Activated T-cell treated with anti-CD3 and anti-CD28 coated beads, Interleukin-2, amount 50 U/mL, for 24 hours (primary cell): ENCODE measurements at places on chromosomes 7 and 10.

DNA sequence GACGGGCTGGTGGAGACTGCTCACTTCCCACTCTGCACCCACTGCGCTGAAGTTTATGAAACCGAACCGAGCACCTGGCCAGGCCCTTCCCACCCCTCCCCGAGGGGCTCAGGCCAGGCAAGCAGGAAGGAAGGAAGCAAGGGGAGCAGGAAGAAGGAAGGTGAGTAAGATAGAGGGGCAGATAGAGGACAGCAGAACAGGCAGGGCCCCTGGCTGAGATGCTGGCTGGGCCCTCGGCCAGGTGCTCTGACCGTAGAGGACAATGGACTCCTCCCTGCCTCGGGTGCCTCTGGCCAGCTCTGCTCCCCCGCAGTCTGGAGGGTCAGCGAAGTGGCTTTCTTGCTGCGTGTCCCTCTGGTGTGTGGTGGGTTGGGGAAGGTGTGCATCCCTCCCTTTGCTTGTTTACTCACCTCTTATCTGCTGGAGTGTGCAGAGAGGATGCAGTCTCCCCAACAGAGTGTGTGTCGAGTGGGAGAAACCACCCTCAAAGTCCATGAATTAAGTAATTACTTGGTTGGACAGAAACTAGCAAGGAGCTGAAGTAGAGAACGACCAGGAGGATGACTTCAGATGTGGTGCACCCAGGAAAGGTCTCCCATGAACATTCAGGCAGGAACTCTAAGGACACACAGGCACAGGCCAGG, 82.8 kb upstream of the PPP2R2D start:
- H3K4me1 ChIP-seq, result no peaks in the 10 kb centered on the region
- H3K4me3 ChIP-seq, result no peak overlapping the region
- no peak for DNase-seq
- no peaks in the 10 kb centered on the region for H3K27me3 ChIP-seq
- no peak overlapping the region for H3K27ac ChIP-seq
- no peaks in the 10 kb centered on the region for H3K36me3 ChIP-seq

DNA sequence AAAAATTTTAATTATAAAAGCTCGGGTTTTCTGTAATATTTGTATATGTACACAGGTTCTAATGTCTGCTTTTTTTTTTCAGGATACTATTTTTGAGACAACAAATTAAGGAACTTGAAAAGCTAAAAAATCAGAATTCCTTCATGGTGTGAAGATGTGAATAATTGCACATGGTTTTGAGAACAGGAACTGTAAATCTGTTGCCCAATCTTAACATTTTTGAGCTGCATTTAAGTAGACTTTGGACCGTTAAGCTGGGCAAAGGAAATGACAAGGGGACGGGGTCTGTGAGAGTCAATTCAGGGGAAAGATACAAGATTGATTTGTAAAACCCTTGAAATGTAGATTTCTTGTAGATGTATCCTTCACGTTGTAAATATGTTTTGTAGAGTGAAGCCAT, 57.9 kb upstream of the BAMBI start:
- no peaks in the 10 kb centered on the region for H3K27me3 ChIP-seq
- H3K36me3 ChIP-seq, result peaks cover 79% of the 10 kb centered on the region
- no peak for DNase-seq

DNA sequence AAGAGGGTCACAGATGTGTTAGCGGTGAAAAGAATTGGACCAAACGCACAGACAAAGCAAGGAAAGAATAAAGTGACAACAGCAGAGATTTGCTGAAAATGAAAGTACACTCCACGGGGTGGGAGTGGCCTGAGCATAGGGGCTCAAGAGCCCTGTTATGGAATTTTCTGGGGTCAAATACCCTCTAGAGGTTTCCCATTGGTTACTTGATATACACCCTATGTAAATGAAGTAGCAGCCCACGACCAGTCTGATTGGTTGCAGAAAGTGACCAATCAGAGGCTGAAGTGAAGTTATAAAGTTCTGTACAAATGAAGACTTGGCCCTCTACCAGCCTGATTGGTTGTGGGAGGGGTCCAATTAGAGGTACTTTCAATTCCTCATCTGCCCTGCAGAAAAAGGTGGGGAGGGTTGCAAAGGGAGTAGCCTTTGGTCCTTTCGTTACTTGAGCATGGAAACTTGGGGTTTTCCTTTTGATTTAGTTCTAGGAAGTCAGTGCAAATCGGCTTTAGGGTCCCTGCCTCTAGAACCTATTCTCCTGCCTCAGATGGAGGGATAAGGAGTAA, 125.6 kb upstream of the PRPS1L1 start:
- H3K27me3 ChIP-seq, result peaks cover 4% of the 10 kb centered on the region
- H3K4me1 ChIP-seq, result no peaks in the 10 kb centered on the region
- H3K27ac ChIP-seq, result no peak overlapping the region

GRCh38 chr10:43026039-43026973, 50.6 kb upstream of the RET start:
- H3K4me3 ChIP-seq, result no peak overlapping the region
- no peaks in the 10 kb centered on the region for H3K4me1 ChIP-seq
- H3K27me3 ChIP-seq, result peaks cover 2% of the 10 kb centered on the region
- no peaks in the 10 kb centered on the region for H3K36me3 ChIP-seq
- H3K27ac ChIP-seq, result no peak overlapping the region

DNA sequence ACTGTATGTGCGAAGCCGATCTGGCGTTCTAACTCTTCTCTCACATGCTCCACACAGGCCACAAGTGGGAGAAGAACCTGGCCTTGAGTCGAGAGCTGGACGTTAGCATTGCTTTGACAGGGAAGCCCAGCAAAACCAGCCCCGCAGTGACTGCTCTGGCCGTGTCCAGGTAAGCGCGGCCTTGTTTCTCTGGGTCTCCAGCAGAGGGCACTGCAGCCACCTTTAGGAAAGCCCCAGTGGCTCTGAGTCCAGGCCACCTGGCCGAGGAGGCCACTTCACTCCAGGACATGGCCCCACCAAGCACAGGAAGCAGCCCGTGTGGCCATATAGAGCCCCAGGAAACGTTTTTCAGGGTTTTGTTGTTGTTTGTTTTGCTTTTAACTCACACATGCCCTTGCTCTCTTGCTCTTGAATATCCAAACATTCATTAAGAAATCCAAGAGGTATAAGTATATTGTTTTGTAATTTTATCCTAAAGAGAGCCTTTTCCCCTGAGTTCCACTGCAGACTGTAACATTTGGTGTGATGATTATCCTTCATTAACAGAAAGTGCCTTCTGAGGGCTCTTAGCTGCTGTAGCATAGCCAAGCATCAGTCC, 41.8 kb upstream of the LRRC18 start:
- peak; percentile 57 for DNase-seq
- no peaks in the 10 kb centered on the region for H3K27me3 ChIP-seq
- H3K4me3 ChIP-seq, result no peak overlapping the region
- no peak overlapping the region for H3K27ac ChIP-seq

DNA sequence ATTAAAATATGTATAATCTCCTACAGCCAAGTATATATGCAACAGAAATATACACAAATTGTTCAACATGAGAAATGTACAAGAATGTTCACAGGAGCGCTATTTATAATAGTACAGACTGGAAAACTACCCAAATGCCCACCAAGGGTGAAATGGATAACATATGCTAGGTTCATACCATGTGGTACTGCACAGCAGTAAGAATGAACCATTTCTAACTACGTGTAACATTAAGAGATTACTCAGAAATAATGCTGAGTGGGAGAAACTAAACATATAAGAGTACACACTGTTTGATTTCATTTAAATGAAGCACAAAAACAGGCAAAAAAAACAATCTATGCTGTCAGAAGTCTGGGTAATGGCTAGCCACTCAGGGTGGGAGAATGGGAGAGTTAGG, 45.8 kb downstream of the RNLS start:
- no peaks in the 10 kb centered on the region for H3K4me1 ChIP-seq
- no peak for DNase-seq
- H3K4me3 ChIP-seq, result no peak overlapping the region
- H3K27ac ChIP-seq, result no peak overlapping the region

GRCh38 chr7:45574416-45574668, 174 bp downstream of the ADCY1 start:
- peaks cover 58% of the 10 kb centered on the region for H3K27me3 ChIP-seq
- peaks cover 3% of the 10 kb centered on the region for H3K4me1 ChIP-seq
- H3K27ac ChIP-seq, result no peak overlapping the region
- H3K4me3 ChIP-seq, result no peak overlapping the region

GRCh38 chr10:3542185-3542611, 242.8 kb downstream of the KLF6 start:
- no peaks in the 10 kb centered on the region for H3K36me3 ChIP-seq
- H3K4me1 ChIP-seq, result peaks cover 9% of the 10 kb centered on the region
- no peak overlapping the region for H3K4me3 ChIP-seq

GRCh38 chr7:26437003-26437532, 145.4 kb downstream of the SNX10 start:
- H3K4me1 ChIP-seq, result no peaks in the 10 kb centered on the region
- peaks cover 12% of the 10 kb centered on the region for H3K27me3 ChIP-seq
- DNase-seq, result no peak
- no peak overlapping the region for H3K4me3 ChIP-seq
- H3K27ac ChIP-seq, result no peak overlapping the region

DNA sequence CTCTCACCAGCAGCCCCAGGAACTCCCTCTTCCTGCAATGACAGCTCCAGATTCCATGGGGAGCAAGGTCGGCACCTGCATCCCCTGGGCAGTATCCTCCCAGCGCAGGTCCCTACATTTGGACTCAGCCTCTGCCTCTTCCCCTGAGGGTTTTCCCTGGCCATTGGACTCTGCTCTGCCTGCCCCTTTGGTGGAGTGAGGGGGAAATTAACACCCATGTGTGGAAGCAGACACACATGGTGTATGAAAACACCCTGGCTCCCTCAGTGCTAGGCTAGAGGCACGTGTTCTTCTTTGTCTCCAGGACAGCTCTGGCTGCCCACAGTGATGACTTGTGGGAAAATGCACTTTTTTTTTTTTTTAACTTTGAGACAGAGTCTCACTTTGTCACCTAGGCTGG, 8.4 kb downstream of the PRF1 start:
- H3K4me1 ChIP-seq, result peaks cover 45% of the 10 kb centered on the region
- H3K4me3 ChIP-seq, result no peak overlapping the region
- H3K36me3 ChIP-seq, result peaks cover 31% of the 10 kb centered on the region

- H3K27ac ChIP-seq, result no peak overlapping the region
- DNase-seq, result peak; percentile 23
- no peak overlapping the region for H3K4me3 ChIP-seq
- H3K27me3 ChIP-seq, result peaks cover 4% of the 10 kb centered on the region
- H3K4me1 ChIP-seq, result peaks cover under 1% of the 10 kb centered on the region
Observed at GRCh38 chr10:5545011-5545410, 20.2 kb downstream of the CALML3 start.

- no peak for DNase-seq
- H3K27ac ChIP-seq, result no peak overlapping the region
- no peaks in the 10 kb centered on the region for H3K36me3 ChIP-seq
- no peaks in the 10 kb centered on the region for H3K27me3 ChIP-seq
- H3K4me3 ChIP-seq, result no peak overlapping the region
Observed at GRCh38 chr10:15181576-15182156, 13.2 kb upstream of the NMT2 start.

DNA sequence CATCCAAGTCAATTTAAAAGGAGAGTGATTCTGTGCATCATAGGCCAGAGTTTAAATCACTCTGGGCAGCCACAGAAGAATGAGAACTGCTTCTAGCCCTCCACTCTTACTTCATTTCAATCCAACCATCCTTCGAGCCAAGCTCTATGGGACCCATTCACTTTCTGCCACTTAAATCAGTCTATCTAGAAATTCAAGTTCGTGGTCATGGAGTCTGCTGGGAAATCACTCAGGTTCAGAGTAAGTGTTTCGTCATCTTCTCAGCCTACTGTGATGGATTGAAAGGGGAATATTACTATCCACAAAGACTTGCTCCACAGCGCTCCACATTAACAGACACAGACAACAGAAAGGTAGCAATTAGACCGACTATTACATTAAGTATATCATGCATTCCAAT, 4.6 kb downstream of the DCLRE1C start:
- no peaks in the 10 kb centered on the region for H3K27me3 ChIP-seq
- no peak overlapping the region for H3K4me3 ChIP-seq
- no peak for DNase-seq
- H3K4me1 ChIP-seq, result peaks cover 35% of the 10 kb centered on the region
- no peak overlapping the region for H3K27ac ChIP-seq

DNA sequence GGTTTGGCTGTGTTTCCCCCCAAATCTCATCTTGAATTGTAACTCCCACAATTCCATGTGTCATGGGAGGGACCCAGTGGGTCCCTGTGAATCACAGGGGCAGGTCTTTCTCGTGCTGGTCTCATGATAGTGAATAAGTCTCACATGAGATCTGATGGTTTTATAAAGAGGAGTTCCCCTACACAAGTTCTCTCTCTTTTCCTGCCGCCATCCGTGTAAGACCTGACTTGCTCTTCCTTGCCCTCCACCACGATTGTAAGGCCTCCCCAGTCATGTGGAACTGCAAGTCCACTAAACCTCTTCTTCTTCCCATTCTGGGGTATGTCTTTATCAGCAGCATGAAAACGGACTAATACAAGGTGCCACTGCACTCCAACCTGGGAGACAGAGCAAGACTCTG, 329.2 kb downstream of the TNS3 start:
- peaks cover 10% of the 10 kb centered on the region for H3K4me1 ChIP-seq
- no peak overlapping the region for H3K4me3 ChIP-seq
- H3K27me3 ChIP-seq, result peaks cover 45% of the 10 kb centered on the region
- no peak for DNase-seq
